ENCODE measurements at places on chromosomes 7 and 10.

GRCh38 chr7:3697472-3697871, 396.4 kb downstream of the SDK1 start:
- no peak for DNase-seq

GRCh38 chr10:74507951-74508350, 318.4 kb upstream of the KAT6B start:
- no peak for DNase-seq

GRCh38 chr7:45185028-45185863, 27.7 kb downstream of the RAMP3 start:
- DNase-seq = no peak

DNA sequence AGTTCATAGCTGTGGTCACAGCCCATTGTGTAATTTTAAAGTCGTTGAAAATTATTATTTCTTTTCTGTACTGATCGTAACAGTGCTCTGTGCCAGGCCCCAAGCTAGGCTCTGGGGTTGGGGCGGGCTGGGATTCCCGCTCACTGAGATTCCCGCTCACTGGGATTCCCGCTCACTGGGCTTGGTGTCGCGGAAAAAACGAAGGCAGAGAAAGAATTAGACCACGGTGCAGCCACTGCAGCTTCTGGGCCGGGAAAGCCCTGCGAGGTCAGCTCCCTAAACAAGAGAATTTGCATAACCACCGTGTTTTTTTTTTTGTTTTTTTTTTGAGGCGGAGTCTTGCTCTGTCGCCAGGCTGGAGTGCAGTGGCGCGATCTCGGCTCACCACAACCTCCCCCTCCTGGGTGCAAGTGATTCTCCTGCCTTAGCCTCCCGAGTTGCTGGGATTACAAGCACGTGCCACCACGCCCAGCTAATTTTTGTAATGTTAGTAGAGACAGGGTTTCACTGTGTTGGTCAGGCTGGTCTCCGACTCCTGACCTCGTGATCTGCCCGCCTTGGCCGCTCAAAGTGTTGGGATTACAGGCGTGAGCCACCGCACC, 31.2 kb downstream of the FOXK1 start:
- DNase-seq = no peak

- DNase-seq = no peak
Observed at GRCh38 chr10:65470986-65471385, 1454.8 kb upstream of the LRRTM3 start.

DNA sequence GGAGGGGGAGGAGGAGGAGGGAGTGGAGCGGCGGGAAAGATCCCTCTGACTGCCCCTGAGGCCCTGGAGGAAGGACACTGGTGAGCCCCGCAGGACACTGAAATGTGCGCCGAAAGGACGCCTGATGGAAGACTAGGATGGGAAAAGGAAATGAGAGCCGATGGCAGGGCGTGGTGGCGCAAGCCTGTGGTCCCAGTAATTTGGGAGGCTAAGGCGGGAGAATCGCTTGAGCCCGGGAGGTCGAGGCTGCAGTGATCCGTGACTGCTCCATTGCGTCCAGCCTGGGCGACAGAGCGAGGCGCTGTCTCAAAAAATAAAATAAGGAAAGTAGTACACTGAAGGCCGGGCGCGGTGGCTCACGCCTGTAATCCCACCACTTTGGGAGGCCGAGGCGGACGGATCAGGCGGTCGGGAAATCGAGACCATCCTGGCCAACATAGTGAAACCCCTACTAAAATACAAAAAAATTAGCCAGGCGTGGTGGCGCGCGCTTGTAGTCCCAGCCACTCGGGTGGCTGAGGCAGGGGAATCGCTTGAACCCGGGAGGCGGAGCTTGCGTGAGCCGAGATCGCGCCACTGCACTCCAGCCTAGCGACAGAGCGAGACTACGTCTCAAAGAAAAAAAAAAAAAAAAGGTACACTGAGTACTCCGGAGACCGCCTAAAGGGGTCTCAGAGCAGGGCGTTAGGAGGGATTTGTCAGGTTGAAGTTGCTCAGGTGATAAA, 561 bp upstream of the HNRNPF start:
- DNase-seq = peak; percentile 39

- DNase-seq = no peak
Observed at GRCh38 chr7:22443370-22444180, 56.4 kb downstream of the STEAP1B start.

DNA sequence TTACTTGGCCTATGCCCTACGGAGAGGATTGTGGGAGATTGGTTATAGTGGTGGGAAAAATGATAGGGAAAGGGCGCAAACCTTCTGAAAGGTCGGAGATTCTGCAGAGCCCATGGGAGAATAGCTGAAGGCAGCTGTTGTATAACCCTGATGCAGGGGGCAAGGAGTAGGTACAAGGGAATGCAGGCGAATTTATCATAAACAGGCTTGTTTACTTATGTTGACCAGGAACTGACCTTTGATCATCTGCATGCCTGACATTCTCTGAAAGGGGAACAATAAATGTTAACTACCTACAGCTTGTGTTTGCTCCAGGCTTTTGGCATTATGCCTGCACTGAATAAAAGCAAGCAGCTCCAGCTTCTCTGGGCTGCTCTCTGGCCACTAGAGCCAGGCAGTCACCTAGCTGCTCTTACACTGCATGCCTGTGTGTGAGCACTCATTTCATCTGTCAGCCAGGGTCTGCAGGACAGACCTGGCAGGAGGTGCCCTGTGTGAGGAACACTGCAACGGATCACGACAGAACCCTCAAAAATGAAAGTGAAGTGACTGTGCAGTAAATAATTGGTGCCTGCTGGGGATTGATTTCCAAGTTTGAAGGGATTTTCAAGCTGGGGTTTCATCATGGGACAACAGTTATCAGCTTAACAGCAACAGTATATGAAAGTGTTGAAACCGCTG, 31.1 kb upstream of the ABCA13 start:
- no peak for DNase-seq

DNA sequence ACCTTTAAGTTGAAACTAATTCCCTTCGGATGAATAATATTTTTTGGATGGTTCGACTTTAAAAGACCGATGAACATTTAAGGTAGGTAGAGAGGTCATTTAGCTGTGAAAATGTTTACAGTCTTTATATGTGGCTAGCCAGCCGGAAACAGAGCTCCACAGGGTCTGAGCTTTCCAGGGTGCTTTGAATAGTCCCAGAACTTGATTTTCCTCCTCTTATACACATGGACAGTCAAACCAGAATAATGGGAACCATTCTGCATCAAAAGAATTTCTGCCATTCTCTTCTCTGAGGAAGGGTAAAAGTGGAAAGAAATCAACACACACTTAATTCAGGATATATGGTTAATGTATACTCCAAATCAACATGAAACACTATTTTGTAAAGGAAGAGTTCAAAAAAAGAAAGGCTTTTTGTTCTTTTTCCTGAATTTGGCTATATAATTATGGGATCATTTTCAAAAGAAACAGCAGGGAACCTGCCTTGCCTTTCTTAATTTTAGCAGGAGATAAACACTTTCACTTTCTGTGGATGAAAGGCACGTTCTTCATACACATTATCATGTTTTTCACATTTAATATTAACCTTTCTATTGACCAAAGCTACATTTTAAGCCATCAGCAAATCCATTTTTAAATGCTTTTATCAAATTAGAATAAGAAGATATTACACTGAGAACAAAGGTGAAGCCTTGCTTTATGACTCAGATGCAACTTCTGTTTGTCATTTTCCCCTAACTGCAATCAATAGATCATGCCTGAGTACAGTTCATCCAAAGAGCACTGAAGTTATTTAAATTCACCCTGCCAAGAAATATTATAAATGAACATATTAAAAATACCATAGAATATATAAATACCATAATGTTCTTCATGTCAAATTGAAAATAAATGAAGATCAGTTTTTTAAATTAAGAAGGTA, 307.3 kb downstream of the THSD7A start:
- no peak for DNase-seq

- no peak for DNase-seq
Observed at GRCh38 chr7:125644109-125644508, 714.5 kb upstream of the POT1 start.

DNA sequence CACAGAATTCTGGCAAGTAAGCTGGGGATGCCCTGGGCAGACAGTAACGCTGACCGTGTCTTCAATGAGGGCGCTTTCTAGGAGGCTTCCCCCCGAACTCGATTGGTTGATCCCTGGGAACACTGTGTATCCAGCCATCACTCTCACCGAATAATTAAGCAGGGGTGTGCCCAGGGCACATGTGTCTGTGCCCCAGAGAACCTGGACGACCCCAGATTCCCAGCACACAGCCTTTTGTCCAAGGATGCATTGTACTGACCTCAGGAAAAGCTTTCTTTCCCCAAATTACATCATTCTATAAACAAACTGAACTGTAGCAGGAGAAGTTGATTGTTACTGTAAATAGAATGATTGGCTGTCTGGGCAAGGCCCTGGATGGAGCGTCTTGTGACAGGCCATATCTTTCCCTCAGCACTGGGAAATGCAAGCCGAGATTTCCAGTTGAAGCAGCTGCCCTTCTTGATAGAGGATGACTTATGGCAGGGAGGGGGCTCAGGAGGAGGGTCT, 6.6 kb upstream of the DEPP1 start:
- DNase-seq = no peak

GRCh38 chr10:46523119-46523961, 33.1 kb downstream of the GPRIN2 start:
- no peak for DNase-seq

GRCh38 chr10:130218181-130218641, 82.0 kb downstream of the GLRX3 start:
- DNase-seq = no peak

DNA sequence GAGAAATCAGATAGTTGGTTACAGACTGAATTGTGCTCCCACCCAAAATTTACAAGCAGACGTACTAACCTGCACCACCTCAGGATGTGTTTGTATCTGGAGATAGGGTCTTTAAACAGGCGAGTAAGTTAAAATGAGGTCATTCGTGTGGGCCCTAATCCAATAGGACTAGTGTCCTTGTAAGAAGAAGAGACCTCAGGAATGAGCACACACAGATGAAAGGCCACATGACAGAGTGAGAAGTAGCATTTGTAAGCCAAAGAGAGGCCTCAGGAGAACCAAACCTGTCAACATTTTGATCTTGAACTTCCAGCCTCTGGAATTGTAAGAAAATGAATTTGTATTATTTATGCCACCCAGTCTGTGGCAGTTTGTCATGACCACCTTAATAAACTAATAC, 149.5 kb upstream of the VWC2 start:
- no peak for DNase-seq

- no peak for DNase-seq
Observed at GRCh38 chr7:2667843-2668242, 20.2 kb upstream of the AMZ1 start.

DNA sequence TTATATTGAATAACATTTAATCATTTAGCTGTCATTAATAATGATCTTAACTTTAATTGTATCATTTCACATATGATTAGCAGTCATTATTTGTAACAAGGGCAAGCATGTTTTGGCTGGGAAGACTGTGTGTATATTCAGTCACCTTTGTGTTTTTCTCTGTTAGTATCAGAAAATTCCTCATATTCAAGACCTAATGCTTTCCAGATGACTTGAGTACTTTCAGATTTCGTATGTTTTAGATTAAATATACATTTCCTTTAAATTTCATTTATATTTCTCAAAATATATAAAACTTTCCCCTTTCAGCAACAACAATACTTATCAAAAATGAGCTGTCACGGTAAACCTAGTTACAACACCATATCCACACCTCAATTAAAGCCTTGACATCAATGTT, 6.3 kb upstream of the CACNA2D1 start:
- no peak for DNase-seq

- DNase-seq = peak; percentile 19
Observed at GRCh38 chr10:119139464-119140067, 25.9 kb downstream of the SFXN4 start.

GRCh38 chr7:155486783-155487508, 29.0 kb downstream of the EN2 start:
- DNase-seq = no peak

GRCh38 chr7:149245744-149246143, 6.3 kb downstream of the ZNF212 start:
- DNase-seq = no peak

DNA sequence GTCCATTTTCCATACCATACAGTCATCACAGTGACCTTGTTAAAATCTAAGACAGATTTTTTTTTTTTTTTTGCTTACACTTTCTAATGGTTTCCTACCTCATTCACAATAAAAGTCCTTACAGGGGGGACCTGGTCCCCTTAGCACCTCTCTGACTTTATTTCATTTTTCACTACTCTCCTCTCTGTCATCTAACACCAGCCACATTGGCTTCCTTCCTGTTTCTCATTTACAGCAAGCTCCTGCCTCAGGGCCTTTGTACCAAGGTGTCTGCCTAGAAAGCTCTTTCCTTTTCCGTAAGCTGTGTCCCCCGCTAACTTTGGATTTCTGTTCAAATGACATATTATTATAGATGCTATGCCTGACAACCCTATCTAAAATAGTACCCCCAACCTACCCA, 27.7 kb downstream of the CC2D2B start:
- no peak for DNase-seq

GRCh38 chr7:70132852-70133690, 534.8 kb downstream of the AUTS2 start:
- no peak for DNase-seq

GRCh38 chr7:76133164-76133775, 68.4 kb upstream of the SRRM3 start:
- no peak for DNase-seq

- DNase-seq = no peak
Observed at GRCh38 chr10:108902619-108903285, 1020.6 kb downstream of the XPNPEP1 start.

DNA sequence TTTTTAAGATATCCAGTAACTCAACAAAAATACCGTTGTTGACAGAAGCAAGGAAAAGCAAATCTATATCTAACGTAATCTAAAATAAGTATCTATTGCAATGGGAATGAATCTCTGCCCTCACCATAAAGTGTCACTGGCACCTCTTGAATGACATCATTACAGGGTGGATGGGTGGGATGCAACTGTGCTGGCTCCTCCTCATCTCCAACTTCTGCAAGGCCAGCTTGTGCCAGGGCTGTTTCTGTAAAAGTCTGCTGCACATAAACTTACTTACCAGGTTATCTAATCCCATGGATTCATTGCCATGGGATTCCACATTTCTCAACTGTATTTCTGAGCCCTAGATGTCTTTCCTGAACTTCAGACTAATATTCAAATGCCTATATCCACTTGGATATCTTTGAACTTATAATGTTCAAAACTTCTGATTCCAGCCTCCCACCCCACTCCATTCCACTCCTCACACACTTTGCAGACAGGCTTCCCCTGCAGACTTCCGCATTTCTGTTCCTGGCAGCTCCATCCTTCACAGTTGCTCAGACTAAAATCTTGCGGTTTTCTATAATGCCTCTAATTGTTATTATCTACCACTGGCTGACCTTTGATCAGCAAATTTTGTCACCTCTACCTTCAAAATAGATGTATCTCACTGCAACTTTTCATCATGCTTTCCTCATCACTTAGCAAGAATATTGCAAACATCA, 10.7 kb downstream of the FGL2 start:
- DNase-seq = no peak

Measured in activated T-helper 1 cell treated with anti-CD3 and anti-CD28 coated beads, Interleukin-2, amount 50 U/mL, for 16 hours (primary cell).